Bladder microvascular endothelial cell (primary cell): ENCODE measurements at places on chromosomes 6 and 20. TPM values are rescaled to one million over a fixed set of nuclear protein-coding genes. Genes with fewer than 3 reads are reported as not detected.

Gene CCM2L
- total RNA-seq: 20.6 and 27.3 TPM in 2 replicates

Gene TRAPPC3L
- total RNA-seq: under 0.01 and 0.19 TPM in 2 replicates

Gene SRC
- total RNA-seq: 0.81 and 3.6 TPM in 2 replicates

Gene RAMACL
- total RNA-seq: 1.8 and 13.3 TPM in 2 replicates

Gene DPPA5
- not detected in 2 replicates for total RNA-seq

Gene TFAP2C
- total RNA-seq: under 0.01 TPM in 1 of 2 replicates, not detected in the other

Gene OPRM1
- total RNA-seq: not detected in 2 replicates

Gene CD93
- 429 and 519 TPM in 2 replicates for total RNA-seq

Gene SPDEF
- not detected in 2 replicates for total RNA-seq

Gene TP53INP2
- 5.3 and 11.2 TPM in 2 replicates for total RNA-seq

Gene COL12A1
- total RNA-seq: 29.0 and 71.2 TPM in 2 replicates

Gene FAM184A
- total RNA-seq: 0.32 and 0.38 TPM in 2 replicates
